Activated naive CD8-positive, alpha-beta T cell treated with anti-CD3 and anti-CD28 coated beads for 36 hours (primary cell): ENCODE measurements at places on chromosomes 3 and 15. TPM values are rescaled to one million over a fixed set of nuclear protein-coding genes. Genes with fewer than 3 reads are reported as not detected.

GRCh38 chr3:194095464-194095863, 40.5 kb upstream of the HES1 start:
- no peak overlapping the region for H3K4me3 ChIP-seq
- no peak for DNase-seq
- H3K36me3 ChIP-seq, result no peaks in the 10 kb centered on the region
- peaks cover 10% of the 10 kb centered on the region for H3K27me3 ChIP-seq

FAM219B gene
- total RNA-seq, result 31.5 TPM

ACY1 gene
- 75.5 TPM for total RNA-seq

MAP4 gene
- total RNA-seq, result 96.7 TPM

DNA sequence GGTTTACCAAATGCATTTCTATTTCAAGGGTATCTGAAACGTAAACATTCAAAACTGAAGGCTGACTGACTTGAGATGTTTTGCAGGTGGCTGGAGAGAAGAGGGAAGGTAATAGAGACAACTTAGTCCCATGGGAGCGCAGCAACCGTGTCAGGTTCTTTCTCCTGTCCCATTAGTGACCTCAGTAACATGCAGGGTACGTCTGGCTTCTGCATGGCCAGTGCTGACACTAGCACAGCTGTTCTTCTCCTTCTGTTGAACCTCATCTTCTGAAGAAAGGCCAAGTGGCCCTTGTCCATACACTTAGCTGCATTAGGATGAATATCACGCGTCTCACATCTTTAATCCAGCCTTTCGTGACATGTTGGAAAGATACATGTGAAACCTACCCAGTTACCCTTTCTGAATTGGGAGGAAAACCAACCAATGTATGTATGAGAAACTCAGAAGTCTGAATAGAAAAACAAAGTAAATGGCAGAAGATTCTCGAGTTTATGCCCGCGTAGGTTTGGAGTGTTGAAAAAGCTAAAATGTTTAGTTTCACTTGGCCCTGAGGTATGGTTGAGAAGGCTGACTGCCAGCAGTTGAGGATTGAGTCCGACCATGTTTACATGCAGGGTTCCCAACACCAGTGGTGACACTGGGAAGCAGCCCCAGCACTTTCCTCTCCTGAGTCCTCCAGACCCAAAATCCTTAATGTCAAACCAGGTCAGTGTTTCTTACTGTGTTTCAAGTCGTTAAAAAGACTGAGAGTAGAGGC, 10.3 kb downstream of the NCBP2 start:
- H3K27me3 ChIP-seq, result no peaks in the 10 kb centered on the region
- H3K36me3 ChIP-seq, result peaks cover 19% of the 10 kb centered on the region
- no peak for DNase-seq
- no peak overlapping the region for H3K4me3 ChIP-seq

DNA sequence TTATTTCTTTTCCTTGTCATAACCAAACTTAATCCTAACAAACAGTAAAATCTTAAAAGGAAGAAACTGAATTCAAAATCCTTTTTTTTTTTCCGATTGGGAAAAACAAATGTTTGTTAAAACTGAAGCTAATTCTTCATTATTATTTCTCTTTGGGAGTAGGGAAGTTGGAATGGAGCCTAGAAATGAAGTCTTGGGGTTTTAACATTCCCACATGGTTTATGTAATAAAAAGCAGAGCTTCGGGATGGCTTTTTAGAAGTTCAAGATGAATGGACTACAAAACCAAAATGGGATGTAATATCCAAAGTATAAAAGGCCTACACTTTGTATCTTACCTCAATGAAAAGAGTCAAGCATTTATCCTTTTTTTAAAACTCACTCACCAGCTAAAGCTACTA, 189.0 kb upstream of the TMC3 start:
- no peaks in the 10 kb centered on the region for H3K4me1 ChIP-seq
- H3K27ac ChIP-seq, result no peak overlapping the region
- H3K4me3 ChIP-seq, result no peak overlapping the region
- peaks cover 4% of the 10 kb centered on the region for H3K27me3 ChIP-seq

DNA sequence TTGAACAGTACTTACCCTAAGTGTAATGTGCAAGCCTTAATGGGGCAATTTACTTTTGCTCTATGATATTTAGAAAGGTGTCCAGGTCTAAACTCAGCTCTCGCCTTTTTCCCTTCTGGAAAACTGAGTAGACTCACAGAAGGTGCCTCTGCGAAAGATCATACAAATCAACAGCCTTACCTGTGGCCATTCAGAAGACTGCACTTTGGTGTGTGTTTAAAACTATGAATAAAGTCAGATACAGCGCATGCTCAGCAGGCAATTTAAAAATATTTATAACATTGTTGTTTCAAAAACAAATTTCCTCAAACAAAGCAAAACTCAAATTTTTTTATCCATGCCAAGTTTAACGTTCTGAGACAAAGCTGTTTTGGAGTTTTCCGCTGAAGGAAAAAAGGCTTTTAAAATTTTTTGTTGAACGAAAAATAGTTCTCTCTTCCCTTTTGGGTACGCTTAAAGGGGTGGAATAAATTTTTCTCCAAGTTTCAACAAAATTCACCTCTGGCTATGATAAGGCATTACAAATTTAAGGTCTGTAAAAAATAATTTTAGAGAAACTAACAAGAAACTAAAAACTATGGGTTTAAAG, 156.3 kb downstream of the TIGIT start:
- no peak overlapping the region for H3K4me3 ChIP-seq
- no peak overlapping the region for H3K27ac ChIP-seq
- peaks cover 7% of the 10 kb centered on the region for H3K4me1 ChIP-seq
- H3K27me3 ChIP-seq, result no peaks in the 10 kb centered on the region
- no peaks in the 10 kb centered on the region for H3K36me3 ChIP-seq

PLA2G4D gene
- total RNA-seq, result not detected

CHRNA3 gene
- not detected for total RNA-seq

GRCh38 chr3:65666448-65667091, 372.1 kb downstream of the MAGI1 start:
- no peaks in the 10 kb centered on the region for H3K4me1 ChIP-seq
- H3K27me3 ChIP-seq, result no peaks in the 10 kb centered on the region
- H3K27ac ChIP-seq, result no peak overlapping the region
- no peaks in the 10 kb centered on the region for H3K36me3 ChIP-seq
- no peak overlapping the region for H3K4me3 ChIP-seq

TRPM1 gene
- total RNA-seq, result not detected

GRCh38 chr15:32675466-32675865, 34.0 kb downstream of the SCG5 start:
- H3K4me1 ChIP-seq, result no peaks in the 10 kb centered on the region
- H3K27me3 ChIP-seq, result no peaks in the 10 kb centered on the region
- no peak for DNase-seq
- H3K36me3 ChIP-seq, result no peaks in the 10 kb centered on the region
- no peak overlapping the region for H3K4me3 ChIP-seq

DNA sequence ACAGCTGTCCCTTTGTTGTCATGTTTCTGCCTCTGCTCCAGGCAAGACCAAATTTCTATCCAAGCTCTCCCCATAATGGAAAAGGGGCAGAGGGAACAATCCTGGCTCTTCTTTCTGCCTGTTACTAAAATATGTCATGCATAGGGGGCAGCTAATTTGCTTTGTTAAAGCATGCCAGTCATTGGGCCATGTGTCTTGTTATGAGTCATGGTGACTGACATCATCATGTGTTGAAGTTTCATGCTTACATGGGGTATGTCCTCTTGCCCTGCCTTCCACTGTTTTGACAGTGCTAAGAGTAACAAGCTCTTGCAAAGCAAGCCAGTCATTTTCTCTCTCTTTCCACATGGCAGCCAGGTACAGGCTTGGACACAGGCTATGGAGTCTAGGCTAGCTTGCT, 268.9 kb downstream of the GABRB3 start:
- DNase-seq, result no peak
- H3K27me3 ChIP-seq, result no peaks in the 10 kb centered on the region
- H3K36me3 ChIP-seq, result no peaks in the 10 kb centered on the region
- H3K4me3 ChIP-seq, result no peak overlapping the region
- no peak overlapping the region for H3K27ac ChIP-seq

XCR1 gene
- total RNA-seq, result not detected

- peak overlapping the region; percentile 96 for H3K4me3 ChIP-seq
- H3K4me1 ChIP-seq, result peaks cover 47% of the 10 kb centered on the region
- no peaks in the 10 kb centered on the region for H3K27me3 ChIP-seq
- no peak for DNase-seq
These were observed 2.9 kb downstream of the NGRN start for GRCh38 chr15:90268415-90268814.

DNA sequence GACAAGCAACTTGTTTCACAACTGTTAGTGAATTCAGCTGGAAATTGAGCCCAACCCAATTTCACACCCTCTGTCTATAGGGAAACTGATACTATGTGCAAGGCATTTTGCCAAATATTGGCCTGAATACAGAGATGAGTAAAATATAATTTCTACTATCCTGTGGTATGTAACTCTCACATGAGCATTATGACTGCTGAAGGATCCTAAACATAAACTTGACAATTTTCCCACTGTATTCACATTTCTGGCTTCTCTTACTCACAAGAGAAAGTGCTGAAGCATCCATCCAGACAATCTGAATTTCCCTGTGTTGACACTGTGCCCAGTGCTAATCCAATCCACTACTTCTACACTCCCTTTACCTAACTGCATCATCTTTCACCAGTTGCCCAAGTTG, 28.4 kb downstream of the SERPINI2 start:
- no peaks in the 10 kb centered on the region for H3K36me3 ChIP-seq
- no peaks in the 10 kb centered on the region for H3K4me1 ChIP-seq
- no peak for DNase-seq
- no peaks in the 10 kb centered on the region for H3K27me3 ChIP-seq
- H3K27ac ChIP-seq, result no peak overlapping the region

FBXW12 gene
- not detected for total RNA-seq

- no peak overlapping the region for H3K4me3 ChIP-seq
- peaks cover 63% of the 10 kb centered on the region for H3K4me1 ChIP-seq
- no peaks in the 10 kb centered on the region for H3K27me3 ChIP-seq
- peaks cover 31% of the 10 kb centered on the region for H3K36me3 ChIP-seq
- no peak overlapping the region for H3K27ac ChIP-seq
These were observed 3.1 kb downstream of the CMC1 start for GRCh38 chr3:28244491-28244890.

- no peaks in the 10 kb centered on the region for H3K27me3 ChIP-seq
- H3K27ac ChIP-seq, result no peak overlapping the region
- no peak overlapping the region for H3K4me3 ChIP-seq
- DNase-seq, result no peak
- peaks cover 18% of the 10 kb centered on the region for H3K36me3 ChIP-seq
- peaks cover 13% of the 10 kb centered on the region for H3K4me1 ChIP-seq
These were observed 82.0 kb upstream of the XXYLT1 start for GRCh38 chr3:195352895-195353488.

GRCh38 chr3:117565777-117566176, 856.2 kb downstream of the TUSC7 start:
- H3K27ac ChIP-seq, result no peak overlapping the region
- no peaks in the 10 kb centered on the region for H3K27me3 ChIP-seq
- no peak overlapping the region for H3K4me3 ChIP-seq
- DNase-seq, result no peak
- no peaks in the 10 kb centered on the region for H3K4me1 ChIP-seq

MED12L gene
- 2.1 TPM for total RNA-seq

DNA sequence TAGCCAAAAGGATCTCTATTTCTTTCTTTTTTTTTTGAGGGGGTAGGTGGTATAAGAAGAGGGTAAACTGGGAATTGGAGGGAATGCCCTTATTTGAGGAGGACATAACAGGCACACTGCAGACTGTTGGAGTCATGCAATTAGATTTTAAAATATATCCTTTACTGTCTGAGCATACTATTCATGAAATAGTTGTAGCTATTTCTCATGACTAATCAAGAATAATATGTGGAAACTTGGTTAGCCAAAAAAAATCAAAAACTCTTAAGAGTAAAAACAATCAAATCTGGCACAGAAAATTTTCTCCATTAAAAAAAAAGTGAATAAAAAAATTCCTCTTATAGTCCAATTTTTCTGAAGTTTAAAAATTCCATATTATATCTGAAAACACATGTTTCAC, 174.9 kb downstream of the SCAPER start:
- no peak for DNase-seq
- peaks cover 34% of the 10 kb centered on the region for H3K36me3 ChIP-seq
- H3K4me1 ChIP-seq, result no peaks in the 10 kb centered on the region
- H3K27ac ChIP-seq, result no peak overlapping the region

GRCh38 chr15:73983211-73983727, 8.8 kb downstream of the STOML1 start:
- H3K27ac ChIP-seq, result peak overlapping the region; percentile 88
- H3K4me3 ChIP-seq, result no peak overlapping the region
- no peaks in the 10 kb centered on the region for H3K27me3 ChIP-seq
- no peak for DNase-seq
- peaks cover 2% of the 10 kb centered on the region for H3K36me3 ChIP-seq

- H3K4me1 ChIP-seq, result no peaks in the 10 kb centered on the region
- H3K36me3 ChIP-seq, result no peaks in the 10 kb centered on the region
- DNase-seq, result no peak
- no peak overlapping the region for H3K27ac ChIP-seq
- no peaks in the 10 kb centered on the region for H3K27me3 ChIP-seq
These were observed 363.6 kb upstream of the GOLIM4 start for GRCh38 chr3:168459226-168459784.

- peaks cover 77% of the 10 kb centered on the region for H3K27me3 ChIP-seq
- no peaks in the 10 kb centered on the region for H3K36me3 ChIP-seq
- H3K27ac ChIP-seq, result no peak overlapping the region
These were observed 30.7 kb upstream of the ST3GAL6 start for GRCh38 chr3:98732286-98733052.

DNA sequence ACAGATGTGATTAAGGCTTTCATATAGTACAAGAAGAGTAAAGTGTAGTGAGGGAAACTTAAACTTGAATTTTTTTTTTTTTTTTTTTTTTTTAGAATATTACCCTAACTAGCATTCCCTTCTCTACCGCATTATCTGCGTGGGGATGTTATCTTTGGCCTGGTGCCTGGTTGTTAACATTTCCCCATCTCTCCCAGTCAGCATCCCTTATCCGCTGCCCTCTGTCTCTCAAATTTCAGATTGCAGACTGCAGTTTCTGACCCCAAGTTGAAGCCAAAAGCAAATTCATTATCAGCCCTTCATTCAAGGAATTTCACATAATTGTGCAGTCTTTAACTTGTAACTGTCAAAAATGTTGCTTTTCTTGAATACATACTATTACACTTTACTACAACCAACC, 353.0 kb downstream of the PLOD2 start:
- no peak overlapping the region for H3K27ac ChIP-seq
- H3K36me3 ChIP-seq, result no peaks in the 10 kb centered on the region
- no peaks in the 10 kb centered on the region for H3K27me3 ChIP-seq
- no peak for DNase-seq

ADPRH gene
- total RNA-seq, result 5.8 TPM

NPAP1 gene
- not detected for total RNA-seq

MYL3 gene
- total RNA-seq, result not detected

DNA sequence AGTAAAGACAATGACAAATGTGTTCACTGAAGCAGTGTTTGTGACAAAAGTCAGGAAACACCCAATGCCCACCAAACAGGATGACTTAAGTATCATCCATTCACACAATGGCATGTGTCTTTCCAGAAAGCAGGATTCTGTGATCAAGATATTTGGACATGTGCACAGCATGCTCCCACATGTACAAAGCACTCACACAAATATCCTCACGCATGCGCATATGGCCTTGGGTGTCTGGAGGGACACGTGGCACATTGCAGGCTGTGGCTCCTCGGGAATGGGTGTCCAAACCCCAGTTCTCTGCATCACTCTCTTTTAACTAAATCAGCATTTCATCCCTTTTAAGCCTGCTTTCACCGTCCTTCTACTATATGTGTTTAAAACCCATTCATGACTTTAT, 130.5 kb downstream of the KLF13 start:
- no peaks in the 10 kb centered on the region for H3K27me3 ChIP-seq
- H3K4me1 ChIP-seq, result peaks cover 33% of the 10 kb centered on the region
- no peak overlapping the region for H3K4me3 ChIP-seq
- no peak overlapping the region for H3K27ac ChIP-seq
